ENCODE measurements at places on chromosomes 16 and 17.

- no peak for DNase-seq
Observed at GRCh38 chr17:83150369-83151055, 71.1 kb downstream of the METRNL start.

GRCh38 chr17:62111562-62112171 lies 46.6 kb upstream of the MED13 start:
- DNase-seq, result no peak

- DNase-seq, result no peak
Observed at GRCh38 chr16:17801068-17801467, 330.3 kb upstream of the XYLT1 start.

GRCh38 chr16:2827374-2827791 lies 2.7 kb upstream of the ZG16B start:
- no peak for DNase-seq

GRCh38 chr17:78197147-78197832 lies 10.1 kb downstream of the AFMID start:
- no peak for DNase-seq

GRCh38 chr17:31629696-31630470 lies 229.2 kb downstream of the COPRS start:
- no peak for DNase-seq
